Lower lobe of right lung (tissue), 2 donors: ENCODE measurements at places on chromosomes 12 and 14. TPM values are rescaled to one million over a fixed set of nuclear protein-coding genes. Genes with fewer than 3 reads are reported as not detected.

The ACRBP gene
- total RNA-seq, result 7.2 TPM

The MVK gene
- 25.1 TPM for total RNA-seq

DNA sequence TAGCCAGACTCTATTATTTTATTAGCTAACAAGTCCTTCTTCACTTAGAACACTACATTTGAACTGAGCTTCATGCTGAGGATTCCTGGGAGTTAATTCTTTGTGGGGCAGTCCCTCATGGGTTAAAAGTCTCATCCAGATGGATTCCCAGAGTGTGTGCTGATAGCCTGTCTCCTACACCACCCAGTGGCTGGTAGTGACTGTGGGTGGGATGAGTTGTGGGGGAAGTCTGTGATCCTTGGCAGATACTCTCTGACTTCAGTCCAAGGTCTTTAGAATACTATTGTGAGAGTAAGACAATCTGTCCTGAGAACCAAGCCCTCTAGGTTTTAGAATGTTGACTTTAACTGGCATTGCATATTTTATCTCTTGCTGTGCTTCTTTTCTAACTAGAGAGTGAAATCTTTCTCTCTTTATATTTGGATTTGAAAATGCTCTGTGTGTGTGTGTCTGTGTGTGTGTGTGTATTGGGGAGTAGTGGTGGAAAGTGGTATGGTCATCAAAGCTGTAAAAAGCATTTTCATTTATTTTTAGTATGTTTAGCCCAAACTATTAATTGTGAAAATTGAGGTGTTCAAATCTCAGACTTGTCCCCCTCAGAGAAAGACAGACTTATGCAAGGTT is 37.3 kb downstream of the AKAP6 start:
- no peak for DNase-seq

The STON2 gene
- total RNA-seq, result 34.3 TPM

DNA sequence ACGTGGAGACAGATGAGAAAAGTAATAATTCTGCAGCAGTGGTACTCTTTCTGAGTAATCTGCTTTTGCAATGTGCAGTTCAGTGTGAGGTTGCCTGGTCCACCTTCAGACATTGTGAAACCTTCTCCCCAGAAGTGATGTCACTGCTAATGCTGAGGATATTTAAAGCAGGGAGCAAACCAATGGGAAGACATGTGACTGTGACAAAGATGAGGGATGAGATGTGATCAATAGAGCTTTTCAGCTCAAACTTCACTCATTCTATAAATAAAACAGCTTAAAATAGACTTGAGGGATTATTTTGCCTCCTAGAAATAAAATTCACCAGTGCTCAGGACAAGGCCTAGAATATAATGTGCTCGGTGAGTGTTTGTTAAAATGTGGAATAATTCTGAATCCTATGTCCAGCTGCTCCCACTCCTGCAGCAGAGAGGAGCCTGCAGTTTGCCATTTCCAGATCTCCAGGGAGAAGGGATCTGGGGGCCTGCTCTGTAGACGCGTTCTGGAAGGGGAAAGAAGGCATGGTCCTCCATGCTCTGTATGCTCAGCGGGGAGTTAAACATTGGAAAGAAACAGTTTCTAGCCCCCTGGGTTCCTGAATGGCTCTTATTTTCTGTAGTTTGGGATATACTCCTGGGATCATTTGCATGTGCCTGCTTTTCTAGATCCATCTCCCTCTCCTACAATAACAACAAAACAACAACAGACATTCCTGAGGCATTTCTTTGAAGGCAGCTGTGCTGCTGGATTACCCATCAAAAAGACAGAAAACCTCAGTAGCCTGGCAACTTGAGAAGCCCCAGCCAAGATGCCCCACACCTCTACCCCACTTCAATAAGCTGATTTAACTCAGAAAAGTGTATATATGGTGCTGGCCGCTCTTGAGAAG is 8.9 kb downstream of the SLC7A8 start:
- DNase-seq, result no peak

The RTL1 gene
- not detected for total RNA-seq

DNA sequence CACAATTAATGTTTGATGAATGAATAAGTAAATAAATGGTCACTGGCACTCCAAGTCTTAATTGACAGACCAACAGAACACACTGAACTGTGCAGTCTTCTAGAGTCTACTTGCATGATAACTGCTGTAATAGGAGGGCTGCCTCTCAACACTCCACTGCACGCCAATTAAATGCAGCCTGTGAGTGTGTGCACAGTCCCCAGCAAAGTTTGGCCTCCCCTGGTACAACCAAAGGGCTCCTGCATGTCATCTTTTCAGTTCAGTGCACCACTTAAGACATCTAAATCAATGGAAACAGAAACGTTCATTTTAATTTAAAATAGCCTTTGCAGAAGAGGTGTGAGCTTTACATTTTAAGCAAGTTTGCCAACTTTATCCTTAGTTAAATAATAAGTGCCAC is 121.7 kb upstream of the USP15 start:
- no peak for DNase-seq

The TMEM119 gene
- 13.4 TPM for total RNA-seq

DNA sequence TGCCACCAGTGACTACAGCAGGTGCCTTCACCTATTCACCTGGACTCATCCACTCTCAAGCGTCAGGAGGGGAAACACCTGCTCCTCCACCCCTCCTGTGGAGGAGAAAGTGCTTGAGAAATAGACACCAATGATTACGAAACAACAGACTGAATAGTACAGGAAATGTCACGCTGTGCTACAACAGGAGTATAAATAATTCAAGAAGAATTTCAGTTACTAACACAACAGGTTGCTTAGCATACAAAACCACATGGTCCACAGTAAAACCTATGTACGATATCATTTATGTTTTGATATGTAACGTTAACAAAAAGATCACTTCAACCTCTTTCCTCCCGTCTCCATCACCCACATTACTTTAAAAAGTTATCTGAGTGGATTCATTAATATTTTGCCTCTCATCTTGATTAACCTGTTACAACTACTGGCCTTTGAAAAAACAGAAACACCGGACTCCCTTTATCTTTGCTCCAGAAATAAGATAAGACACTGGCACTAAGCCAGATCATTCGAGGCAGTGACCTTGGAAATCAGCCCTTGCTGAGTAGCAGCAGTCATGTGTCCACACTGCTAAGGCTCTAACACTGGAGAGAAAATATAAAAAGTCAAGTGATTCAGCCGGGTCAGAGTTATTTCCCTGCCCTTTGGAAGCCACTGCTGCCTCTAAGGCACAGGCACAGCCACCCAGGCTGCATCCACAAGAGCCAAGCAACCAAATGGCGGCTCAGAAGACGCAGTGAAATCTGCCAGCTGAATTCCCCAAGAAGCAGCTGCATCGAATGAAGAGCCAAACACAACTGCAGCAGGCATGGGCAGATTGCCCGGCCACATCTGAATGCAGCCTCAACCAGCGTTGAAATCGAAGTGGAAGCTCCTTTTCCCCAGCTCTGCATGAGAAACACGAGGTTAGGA is 40.9 kb downstream of the NT5DC3 start:
- DNase-seq, result peak; percentile 48

GRCh38 chr14:105053996-105054395 is 11.2 kb downstream of the GPR132 start:
- DNase-seq, result no peak

GRCh38 chr12:121451961-121452339 is 52.0 kb downstream of the RNF34 start:
- DNase-seq, result no peak

DNA sequence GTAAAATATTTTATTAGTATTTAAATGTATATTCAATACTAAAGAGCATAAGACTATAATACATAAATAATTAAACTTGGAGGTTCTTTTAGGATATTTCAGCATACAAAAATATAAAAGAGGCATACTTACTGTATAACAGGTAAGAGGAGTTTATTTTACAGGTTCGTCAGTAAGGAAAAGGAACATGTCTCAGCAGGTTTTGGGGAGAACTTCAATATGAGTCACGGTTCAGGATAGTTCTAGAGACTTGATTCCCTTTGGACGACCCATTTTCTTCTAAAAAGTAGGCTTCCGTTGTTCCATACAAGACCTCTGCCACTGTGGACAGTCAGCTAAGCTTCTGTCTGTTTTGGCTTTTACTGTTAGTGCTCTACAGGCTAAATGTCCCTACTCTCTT is 181.1 kb downstream of the ALX1 start:
- no peak for DNase-seq

GRCh38 chr12:64691795-64692583 is 67.2 kb downstream of the GNS start:
- DNase-seq, result no peak

The NRL gene
- total RNA-seq, result 2.0 TPM

The OR6C2 gene
- not detected for total RNA-seq

DNA sequence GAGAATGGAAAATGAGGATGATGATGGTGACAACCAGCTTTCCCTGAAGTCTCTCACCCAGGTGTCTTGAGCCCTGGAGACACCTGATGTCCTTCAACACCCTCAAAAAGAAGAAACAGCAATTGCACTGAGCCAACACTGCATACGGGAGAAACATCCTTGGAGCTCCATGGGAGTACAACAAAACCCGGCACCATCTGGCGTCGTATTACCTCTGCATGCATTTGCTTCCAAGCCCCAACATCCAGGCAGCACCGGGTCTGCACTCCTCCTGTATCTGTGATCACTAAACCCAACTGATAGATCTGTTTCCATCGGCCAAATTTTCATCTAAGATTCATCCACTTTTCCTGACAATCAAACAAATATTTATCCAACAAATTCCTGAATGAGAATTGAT is 249.9 kb downstream of the DPF3 start:
- no peak for DNase-seq

The EXOC3L4 gene
- total RNA-seq, result 3.6 TPM

DNA sequence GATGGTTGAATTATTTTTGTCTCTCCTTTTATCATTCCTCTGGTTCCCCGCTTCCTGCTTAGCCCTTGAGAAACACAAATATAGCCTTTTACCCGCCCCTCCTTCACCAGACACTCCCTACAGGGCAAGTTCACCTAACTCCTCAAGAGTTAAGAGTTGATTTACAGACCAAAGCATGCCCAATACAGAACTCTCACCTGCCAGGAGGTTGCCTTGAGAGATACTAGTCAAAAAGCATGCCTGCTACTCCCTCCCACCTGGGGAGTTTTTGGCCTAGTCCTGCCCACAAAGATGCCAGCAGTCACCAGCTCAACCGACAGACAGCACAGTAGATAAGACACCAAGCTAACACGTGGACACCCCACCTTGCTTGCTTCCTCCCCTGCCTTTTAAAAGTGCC is 11.2 kb downstream of the LGMN start:
- no peak for DNase-seq

DNA sequence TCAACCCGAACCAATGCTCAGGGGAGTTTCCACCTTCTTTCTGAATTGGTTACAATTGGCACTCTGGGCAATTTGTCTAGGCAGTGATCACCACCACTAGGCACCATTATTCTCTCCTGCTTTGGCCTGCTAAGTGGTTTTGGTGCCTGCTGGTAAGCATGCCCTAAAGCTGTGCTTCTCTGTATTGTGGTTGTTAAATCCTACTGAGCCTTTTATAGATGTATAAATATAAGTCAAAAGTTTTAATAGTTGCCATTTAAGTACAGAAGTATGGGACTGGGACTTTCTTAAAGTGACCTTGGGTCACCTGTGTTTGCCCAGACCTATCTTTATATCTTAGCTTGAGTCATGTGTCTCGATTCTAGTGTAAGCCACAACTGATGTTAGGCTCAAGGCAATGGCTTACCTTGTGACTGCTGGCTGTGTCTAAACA is 475.9 kb downstream of the SLC16A7 start:
- no peak for DNase-seq

DNA sequence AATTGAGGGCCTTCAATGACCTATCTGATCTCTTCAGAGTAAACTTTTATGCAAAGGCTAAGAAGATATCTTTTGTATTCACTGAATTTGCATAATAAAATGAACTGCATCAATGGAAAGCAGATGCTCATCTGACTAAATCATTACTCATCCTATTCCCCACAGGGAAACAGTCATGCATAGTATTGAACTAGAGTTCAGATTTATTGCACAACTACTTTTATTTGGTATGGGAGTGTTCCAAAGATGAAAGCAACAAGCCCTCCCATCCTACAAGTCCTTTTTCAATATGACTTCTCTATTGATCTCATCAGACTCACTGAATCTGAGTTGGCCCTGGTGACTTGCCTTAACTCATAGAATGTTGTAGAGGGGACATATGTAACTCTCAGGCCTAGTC is 159.8 kb downstream of the KITLG start:
- DNase-seq, result no peak

DNA sequence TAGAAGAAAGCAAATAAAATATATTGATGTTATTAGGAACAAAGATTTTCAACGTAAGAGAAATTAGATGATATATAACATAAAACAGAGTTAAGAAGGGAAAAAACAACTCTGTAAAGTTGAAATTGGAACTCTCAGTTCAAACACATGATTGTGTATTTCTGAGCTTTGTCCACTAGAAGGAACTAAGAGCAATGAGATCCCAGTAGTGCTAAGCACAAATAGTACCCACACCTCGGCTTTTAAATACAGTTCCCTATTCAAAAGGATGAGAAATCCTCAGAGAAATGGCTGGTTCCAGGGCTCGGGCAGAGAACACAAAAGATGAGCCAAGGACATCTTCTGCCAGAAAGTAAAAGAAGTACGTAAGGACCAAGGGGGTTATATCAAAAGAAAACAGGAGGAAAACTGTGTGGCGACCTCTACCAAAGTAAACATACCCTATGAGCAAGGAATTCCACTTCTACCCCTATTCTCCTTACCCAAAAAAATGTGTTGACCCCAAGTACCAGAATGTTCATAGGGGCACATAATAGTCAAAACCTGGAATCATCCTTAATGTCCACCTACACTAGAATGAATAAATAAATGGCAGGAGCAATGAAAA is 96.6 kb downstream of the SPTSSA start:
- DNase-seq, result no peak

The TEX52 gene
- not detected for total RNA-seq

The RNASE3 gene
- not detected for total RNA-seq

GRCh38 chr12:94687891-94688290 is 37.5 kb upstream of the TMCC3 start:
- DNase-seq, result no peak

GRCh38 chr14:95522556-95522955 is 6.1 kb upstream of the SYNE3 start:
- no peak for DNase-seq

The EML1 gene
- 34.5 TPM for total RNA-seq

DNA sequence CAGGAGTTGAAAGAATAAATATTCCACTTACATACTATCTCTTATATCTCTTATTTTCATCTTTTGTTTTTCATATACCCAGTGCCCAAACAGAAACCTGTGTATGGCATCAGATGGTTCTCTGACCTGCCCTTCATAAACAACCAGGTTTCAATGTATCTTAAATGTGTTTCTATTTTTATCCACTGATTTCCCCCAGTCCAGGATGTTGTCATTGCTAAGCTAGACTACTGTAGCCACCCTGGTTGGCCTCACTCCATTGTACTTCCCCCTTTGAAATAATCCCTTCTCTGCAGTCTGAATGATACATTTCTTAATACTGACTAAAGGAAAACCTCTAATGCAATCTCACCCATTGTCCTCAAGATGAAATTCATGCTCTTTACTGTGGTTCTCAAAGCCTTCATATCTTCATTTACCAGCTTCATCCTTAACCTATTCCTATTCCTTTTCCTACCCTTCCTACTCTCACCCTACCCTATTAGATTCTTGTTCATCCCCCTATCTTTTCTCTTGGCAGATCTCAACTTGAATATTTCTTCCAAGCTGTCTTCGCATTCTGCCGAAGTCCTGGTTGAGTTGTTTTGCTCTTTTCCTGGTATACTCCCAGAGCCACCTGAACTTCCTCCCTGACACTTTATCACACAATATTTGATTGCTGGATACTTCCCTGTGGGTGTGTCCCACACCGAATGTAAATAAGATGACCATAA is 312.4 kb downstream of the FOXG1 start:
- DNase-seq, result no peak
